ENCODE measurements at places on chromosomes 2 and 18.

DNA sequence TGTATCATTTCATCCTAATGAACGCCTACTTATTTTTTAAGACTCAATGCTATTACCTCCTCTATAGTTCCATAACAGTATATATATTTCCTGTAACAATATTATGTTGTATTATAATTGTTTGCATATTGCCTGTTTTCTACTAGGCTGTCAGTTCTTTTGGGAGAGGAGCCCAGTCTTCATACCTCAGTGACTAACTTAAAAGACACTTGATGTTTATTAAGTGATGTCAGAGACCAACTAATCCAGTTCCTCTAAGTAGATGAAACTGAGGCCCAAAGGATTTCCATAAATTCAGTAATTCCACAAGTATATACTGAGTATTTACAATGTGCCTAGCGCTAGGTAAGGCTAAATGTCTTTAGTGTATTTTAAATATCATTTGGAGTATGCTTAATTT, 48.9 kb upstream of the AAK1 start:
- DNase-seq = no peak

DNA sequence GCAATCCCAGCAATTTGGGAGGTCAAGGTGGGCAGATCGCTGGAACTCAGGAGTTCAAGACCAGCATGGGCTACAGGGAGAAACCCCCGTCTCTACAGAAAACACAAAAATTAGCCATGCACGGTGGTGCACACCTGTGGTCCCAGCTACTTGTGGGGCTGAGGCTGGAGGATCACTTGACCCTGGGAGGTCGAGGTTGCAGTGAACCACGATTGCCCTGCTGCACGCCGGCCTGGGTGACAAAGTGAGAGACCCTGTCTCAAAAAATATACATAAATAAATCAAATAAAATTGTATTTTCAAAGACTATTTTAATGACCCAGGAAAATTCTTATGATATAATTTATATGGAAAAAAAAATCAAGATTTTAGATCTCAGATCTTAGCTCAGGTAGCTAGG, 191.5 kb downstream of the ZFP36L2 start:
- no peak for DNase-seq

- no peak for DNase-seq
Observed at GRCh38 chr2:85831735-85832134, 57.1 kb downstream of the ST3GAL5 start.

DNA sequence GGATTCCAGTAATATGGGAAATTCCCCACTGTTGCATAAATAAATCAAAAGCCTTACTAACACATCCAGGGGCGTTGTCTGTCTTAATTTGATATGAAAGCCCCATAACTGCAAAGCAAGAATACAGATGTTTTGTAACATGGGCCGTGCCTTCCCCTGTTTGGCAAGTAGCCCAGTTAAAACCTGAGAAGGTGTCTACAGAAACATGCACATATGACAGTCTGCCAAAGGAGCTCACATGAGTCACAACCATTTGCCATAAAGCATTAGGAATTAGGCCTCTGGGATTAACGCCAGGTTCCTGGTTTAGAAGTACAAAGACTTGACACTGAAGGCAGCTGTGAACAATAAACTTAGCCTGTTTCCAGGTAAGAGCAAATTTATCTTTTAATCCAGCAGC, 43.1 kb upstream of the LONRF2 start:
- DNase-seq = no peak

DNA sequence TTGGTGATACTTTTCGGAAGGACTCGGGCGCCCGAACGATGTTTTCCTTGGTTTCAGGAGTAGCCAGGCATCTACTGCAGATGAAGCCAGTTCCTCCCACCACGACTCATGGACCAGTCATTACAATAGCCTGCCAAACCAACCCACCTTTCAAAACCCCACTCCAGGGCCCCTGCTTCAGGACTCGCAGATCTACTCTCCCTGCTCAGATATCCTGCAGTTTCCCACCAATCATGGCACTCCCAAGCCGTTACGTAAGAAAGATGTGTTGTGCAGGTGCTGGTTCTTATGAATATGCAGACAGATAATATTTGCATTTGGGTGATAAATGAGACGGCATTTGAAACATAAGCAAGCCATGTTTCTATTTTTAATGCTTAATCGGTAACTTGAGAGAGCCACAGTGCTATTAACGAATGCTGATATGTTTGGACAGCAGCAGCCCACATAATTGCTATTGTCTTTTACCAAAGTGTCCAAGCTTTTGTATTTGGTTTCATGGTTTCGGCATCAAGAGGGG, 3.5 kb upstream of the CYS1 start:
- no peak for DNase-seq

DNA sequence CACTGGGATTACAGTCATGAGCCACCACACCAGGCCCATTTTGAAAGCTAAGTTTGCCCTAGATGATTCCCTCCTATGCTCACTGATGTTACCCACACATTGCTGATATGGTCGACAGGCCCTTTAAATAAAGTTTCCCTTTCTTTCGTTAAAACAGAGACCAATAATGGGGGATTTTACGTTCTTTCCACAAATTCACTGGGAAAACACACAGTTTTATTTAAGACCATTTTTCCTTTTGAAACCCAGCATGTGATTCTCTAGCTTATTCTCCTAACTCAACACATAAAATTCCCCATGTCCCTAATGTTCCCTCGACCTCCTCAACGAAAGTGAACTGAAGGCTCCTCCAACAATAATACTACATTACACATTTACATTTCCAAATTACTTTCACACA, 223.2 kb downstream of the ANAPC1 start:
- no peak for DNase-seq

GRCh38 chr18:23967321-23968089, 47.0 kb upstream of the TTC39C start:
- DNase-seq = no peak

GRCh38 chr18:3995476-3996102, 459.5 kb downstream of the DLGAP1 start:
- DNase-seq = no peak

DNA sequence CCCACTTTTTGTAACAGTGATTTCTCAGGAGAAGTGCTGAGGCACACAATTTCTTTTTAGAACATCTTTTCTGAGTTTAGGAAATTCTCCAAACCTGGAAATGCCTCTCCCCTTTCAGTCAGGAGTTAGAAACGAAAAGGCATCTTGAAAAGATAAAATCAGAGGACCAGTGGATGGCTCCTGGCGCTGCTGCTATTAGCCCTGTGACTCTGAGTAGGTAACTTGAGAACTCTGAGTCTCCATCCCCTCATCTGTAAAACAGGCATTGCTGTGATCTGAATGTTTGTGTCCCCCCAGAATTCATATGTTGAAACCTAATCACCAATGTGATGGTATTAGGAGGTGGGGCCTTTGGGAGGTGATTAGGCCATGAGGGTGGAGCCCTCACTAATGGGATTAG, 50.2 kb downstream of the EHD3 start:
- DNase-seq = no peak

- no peak for DNase-seq
Observed at GRCh38 chr18:24212939-24213338, 74.1 kb downstream of the CABYR start.

- DNase-seq = no peak
Observed at GRCh38 chr18:68721681-68722583, 7.0 kb upstream of the TMX3 start.

Measured in activated gamma-delta T cell (primary cell).